RPMI7951 (cell line): ENCODE measurements at places on chromosomes 3 and 15. TPM values are rescaled to one million over a fixed set of nuclear protein-coding genes. Genes with fewer than 3 reads are reported as not detected.

EFCAB12 gene
- total RNA-seq, result 0.20 TPM in 1 of 2 replicates, not detected in the other

DNA sequence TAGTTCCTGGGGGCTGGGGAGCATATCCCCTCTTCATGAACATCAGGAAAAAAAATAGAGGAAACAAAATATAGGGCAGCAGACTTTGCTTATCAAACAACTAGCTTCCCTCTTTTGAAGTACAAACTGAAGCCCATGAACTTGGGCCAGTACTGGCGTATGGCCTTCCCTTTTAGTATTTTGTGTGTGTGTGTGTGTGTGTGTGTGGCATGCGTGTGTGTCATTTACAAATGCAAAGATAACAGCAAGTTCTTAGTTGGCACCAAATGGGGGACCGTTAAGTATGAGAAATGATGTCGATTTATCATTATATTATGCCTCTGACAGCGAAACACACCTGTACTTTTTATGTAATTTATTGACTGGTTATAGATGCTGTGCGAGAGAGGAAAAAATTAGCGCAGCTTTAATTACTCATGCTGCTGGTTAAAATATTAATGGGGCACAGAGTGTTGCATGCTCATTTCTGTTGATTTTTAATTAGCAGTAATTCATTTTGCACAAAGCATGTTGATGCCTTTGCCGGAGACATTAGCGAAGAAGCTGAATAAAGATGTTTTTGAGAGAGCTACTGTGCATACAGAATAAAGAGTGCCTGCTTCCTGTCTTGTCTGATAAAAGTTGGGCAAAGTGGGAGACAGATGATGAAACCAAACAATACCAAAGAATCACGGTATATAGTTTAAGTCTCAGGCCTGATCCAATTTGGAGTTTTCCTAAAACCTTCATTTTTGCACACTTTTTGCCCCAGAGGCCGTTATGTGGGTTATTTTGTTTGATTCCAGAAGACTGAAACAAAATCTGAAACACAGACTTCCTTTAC, 297.1 kb downstream of the SATB1 start:
- no peak for DNase-seq

MINAR1 gene
- 1.1 and 1.3 TPM in 2 replicates for total RNA-seq

CCDC80 gene
- 29.1 and 44.6 TPM in 2 replicates for total RNA-seq

- DNase-seq, result no peak
These were observed 55.0 kb upstream of the SNRPN start for GRCh38 chr15:24899795-24900194.

GRCh38 chr3:183249006-183249718, 3.9 kb upstream of the B3GNT5 start:
- DNase-seq, result no peak

- no peak for DNase-seq
These were observed 203.8 kb downstream of the EPHB1 start for GRCh38 chr3:134998855-134999254.

- no peak for DNase-seq
These were observed 37.3 kb downstream of the PLSCR2 start for GRCh38 chr3:146432066-146432465.

- DNase-seq, result peak; percentile 55
These were observed 8.5 kb upstream of the ILDR1 start for GRCh38 chr3:122030381-122031122.

KIF7 gene
- 2.9 and 4.7 TPM in 2 replicates for total RNA-seq

DNA sequence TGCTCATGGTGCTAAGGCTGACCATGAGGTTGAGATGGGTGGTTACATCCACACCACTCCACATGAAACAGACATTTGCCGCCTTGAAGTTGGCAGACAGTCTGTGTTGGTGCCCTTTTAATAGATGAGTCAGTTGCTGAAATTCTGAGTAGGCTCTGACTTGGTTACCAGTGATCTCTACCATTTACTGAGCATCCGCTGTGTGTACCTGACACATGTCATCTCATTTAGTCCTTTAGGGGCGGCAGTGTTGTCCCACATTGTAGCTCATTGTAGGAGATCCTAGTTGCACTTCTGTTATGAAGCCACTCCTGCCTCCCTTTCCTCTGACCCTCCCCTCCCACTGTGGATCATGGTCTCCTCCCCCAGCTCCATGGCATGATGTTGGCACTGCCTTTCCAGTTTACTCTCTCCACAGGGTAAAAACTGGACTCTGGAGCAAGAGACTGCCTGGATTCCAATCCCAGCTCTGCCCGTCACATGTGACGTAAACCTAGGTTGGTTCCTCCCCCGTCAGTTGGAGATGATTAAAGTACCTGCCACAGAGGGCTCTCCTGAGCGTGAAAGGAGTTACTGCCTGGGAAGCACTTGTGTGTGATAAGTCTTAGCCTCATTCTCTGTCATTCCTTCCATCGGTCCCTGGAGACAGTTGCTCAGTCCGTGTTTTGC, 21.6 kb downstream of the SLCO3A1 start:
- no peak for DNase-seq

- no peak for DNase-seq
These were observed 262.1 kb downstream of the CNTN4 start for GRCh38 chr3:2360815-2361214.

GRCh38 chr3:180934638-180935037, 22.2 kb downstream of the FXR1 start:
- no peak for DNase-seq

DNA sequence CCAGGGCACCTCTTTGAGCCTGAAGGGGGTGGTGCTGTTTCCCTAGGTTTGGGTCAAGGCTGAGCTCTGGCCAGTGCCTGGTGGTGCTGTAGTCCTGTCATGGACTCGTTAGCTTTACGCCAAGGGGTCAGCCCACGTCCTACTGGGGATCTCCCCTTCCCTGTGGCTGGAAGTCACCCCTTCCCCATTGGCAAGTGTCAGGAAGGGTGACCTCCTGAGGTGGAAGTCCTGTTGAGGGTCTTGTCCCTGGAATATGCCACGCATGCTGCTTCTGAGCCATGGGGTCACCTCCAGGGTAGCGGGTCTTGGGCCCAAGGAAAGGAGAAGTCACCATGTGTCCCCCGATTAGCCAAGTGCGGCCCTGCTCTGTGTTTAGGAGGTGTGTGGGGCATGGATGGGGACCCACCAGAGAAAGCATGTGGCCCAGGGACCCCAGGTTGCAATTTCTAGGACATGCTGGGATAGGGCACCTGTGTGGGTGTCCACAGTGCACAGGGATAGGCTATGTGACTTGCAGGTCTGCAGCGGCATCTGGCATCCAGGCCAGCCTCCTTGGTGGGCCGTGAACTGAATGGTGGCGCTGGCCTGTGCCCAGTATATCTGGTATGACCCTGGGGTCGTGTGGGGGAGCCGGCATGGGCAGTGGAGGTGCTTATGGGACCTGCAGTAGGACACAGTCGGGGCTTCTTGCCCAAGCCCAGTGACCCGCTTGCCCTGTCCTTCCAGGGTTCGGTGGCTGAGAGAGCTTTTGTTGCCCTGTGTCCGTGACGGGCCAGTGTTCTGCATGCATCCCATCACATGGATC, 226.7 kb downstream of the SNRPN start:
- DNase-seq, result no peak

- no peak for DNase-seq
These were observed 32.2 kb downstream of the SUCNR1 start for GRCh38 chr3:151905647-151906046.

- no peak for DNase-seq
These were observed 35.7 kb downstream of the SRP14 start for GRCh38 chr15:40003116-40003916.

TIMP4 gene
- total RNA-seq, result 0.10 TPM in 1 of 2 replicates, not detected in the other
